ENCODE measurements at places on chromosomes 5 and 9.
A peak's percentile ranks its signal among the peaks of the same experiment; 100 is the strongest.

DNA sequence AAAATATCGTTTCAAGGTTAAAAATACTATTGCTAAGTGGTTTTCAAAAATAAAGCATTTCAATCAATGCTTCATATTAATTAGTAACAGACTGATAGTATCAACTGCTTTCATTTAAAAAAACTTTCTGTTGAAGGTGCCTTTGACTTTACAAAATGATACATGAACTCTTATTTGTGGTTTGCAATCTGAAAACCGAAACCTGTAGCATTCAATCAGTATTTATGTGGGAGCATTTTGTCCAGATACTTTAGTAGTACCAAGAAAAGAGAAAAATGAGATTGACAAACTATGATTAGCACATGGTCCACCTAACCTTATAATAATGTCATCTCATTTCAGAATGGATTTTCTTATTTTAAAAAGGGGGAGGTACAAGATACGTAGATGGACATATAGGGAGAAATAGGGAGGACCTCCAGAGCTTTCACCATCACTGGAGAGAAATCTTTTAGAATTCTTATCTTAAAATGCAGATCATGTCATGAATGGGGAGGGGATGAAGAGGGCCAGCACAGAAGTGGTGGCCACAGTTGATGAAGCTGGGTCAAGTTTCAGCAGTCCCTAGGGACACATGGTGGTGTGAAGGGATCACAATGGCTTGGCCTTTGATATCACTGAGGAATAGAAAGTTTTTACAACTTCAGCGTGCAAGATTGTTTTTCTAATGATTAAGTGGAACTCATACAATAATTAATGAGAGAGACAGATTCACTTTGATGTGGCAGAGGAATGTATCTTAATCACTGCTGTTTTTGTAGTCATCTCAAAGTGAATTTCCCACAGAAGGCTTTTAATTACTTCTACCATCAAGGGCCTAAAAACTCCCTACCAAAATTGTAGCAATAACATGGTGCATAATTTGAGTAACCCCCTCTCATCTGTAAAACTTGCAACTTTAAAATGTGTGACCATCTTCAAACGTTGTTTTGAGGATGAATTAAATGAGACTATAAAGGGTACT, 322.3 kb upstream of the EDIL3 start:
- no peak for DNase-seq

- DNase-seq = no peak
Observed at GRCh38 chr5:100758780-100759179, 144.3 kb downstream of the ST8SIA4 start.

DNA sequence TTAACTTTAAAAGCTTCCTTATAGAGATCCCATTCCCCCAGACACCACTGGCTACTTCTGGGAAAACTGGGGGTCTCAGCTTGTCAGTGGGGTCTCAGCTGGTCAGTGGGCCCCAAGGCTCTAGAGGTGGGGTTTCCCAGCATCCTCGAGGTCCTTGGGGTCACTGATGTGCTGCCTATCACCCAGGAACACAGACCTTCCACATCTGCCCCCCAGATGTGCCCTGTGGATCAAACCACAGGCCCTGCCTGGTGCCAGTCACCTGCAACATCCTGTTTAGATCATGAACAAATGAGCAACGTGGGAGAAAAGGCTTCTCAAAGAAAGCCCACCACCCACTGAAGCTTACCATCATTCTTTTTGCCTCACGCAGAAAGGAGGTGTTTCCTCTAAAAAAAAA, 165.6 kb upstream of the FSTL4 start:
- no peak for DNase-seq

- DNase-seq = no peak
Observed at GRCh38 chr9:70987986-70988385, 133.4 kb downstream of the TRPM3 start.

DNA sequence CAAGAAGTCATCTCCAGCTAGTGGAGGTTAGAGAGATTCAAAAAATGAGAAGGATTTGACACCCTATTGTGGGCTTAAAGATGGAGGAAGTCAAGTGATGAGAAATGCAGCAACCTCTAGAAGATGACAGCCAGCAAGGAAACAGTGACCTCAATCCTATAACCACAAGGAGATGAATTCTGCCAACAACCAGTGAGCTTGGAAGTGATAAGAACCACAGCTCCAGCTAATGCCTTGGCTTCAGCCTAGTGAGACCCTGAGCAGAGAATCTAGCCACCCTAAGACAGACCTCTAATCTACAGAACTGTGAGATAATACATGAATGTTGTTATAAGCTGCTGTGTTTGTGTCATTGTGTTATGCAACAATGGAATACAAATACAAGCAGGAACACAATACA, 262.4 kb downstream of the GRIA1 start:
- peak; percentile 33 for DNase-seq

Measured in NCI-H69 (cell line).